Dorsolateral prefrontal cortex (tissue), 122 donors: ENCODE measurements at places on chromosomes 16 and 17. TPM values are rescaled to one million over a fixed set of nuclear protein-coding genes. Genes with fewer than 3 reads are reported as not detected.

Gene CMTM1
- 14.8 TPM for total RNA-seq

GRCh38 chr16:76668207-76668725 lies 391.1 kb downstream of the CNTNAP4 start:
- DNase-seq: no peak

Gene NXPH3
- 31.6 TPM for total RNA-seq

- no peak for DNase-seq
These were observed 81.4 kb upstream of the ELAC2 start for GRCh38 chr17:13099089-13099735.

Gene ZC3H7A
- 61.7 TPM for total RNA-seq

DNA sequence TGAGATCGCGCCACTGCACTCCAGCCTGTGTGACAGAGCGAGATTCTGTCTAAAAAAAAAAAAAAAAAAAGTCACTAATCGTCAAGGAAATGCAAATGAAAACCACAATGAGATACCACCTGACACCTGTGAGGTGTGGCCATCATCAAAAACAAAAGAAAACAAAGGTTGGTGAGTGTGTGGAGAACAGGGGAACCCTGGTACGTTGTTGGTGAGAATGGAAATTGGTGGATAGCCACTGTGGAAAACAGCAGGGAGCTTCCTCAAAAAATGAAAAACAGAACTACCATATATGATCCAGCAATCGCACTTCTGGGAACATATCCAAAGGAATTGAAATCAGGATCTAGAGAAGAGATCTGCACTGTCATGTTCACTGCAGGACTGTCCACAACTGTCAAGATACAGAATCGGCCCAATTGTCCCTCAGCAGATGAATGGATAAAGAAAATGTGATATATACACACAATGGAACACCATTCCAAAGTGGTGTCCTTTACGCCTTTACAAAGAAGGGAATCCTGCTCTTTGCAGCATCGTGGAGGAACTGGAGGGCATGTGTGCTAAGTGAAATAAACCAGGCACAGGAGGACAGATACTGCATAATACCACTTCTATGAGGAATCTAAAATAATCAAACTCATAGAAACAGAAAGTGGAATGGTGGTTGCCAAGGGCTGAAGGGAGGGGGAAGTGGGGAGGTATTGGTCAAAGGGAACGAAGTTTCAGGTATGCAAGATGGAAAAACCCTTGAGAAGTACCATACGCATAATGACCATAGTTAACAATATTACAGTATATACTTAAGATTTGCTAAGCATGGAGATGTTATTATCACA lies 63.5 kb upstream of the PLCG2 start:
- no peak for DNase-seq

- no peak for DNase-seq
These were observed 209.1 kb downstream of the SPECC1 start for GRCh38 chr17:20218272-20218671.
